ENCODE measurements at places on chromosomes 13 and 19.

DNA sequence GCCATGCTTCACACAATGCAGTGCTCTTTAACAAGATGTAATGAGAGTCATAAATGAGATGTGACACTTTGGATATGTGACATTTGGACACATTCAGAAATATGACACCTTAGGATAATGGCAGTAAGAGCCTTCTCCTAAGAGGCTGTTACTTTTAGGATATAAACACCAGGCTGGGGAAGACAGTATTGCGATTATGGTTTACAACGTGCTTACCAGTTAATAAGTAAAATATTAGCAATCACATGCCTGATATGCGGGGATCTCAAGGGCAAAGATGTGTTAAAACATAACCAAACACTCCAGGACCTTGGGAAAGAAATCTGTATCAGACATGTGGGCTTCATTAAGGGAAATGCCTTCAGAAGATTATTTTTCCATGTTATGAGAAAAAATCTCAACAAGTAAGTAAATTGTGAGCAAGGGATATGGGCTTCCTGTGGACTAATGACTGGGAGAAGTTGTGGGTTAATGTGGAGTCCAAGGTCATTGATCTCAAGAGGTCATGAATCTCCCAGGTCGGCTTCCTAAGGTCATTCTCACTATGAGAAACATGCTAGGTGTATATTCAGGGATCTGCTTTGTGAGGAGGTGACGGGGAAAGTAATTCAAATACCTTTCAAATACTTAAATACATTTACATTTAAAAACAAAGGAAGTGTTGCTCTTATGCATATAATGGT is 105.3 kb downstream of the STARD13 start:
- DNase-seq, result peak; percentile 31

DNA sequence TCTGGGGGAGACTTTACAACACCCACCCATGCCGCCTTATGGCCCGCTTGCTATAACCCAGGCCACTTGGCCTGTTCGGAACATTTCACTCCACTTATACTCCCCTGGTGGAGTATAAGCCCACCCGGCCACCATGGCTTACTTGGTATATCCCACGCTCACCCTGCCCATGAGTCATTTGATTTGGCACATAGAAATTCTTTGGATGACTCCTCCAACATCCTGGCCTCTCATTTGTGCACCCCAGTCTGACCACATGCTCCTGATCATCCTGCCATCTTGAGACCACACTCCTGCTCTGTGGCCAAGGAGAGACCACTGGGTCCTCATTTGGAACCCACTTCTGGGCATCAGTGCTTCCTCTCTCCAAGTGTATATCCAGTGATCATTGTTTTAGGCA is 5.2 kb downstream of the SPACA6 start:
- peak; percentile 26 for DNase-seq

DNA sequence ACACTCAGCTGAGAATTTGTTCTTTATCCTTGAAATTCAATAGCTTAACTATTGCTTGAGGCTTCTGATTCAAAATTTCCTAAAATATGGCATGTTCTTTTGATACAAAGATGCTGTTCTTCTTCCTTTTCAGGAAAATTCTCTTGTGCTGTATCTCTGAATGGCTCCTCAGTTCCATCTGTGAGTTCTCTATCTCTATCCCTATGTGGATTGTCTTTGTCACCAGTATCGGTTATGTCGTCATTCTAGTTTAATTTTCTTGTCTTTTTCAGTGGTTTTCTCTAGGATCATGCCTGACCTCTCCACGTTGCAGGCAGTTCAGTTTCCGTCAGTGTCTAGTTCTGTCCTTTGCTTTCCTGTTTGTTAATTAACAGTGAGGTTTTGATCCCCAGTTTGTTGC is 104.6 kb upstream of the GJB6 start:
- DNase-seq, result no peak

DNA sequence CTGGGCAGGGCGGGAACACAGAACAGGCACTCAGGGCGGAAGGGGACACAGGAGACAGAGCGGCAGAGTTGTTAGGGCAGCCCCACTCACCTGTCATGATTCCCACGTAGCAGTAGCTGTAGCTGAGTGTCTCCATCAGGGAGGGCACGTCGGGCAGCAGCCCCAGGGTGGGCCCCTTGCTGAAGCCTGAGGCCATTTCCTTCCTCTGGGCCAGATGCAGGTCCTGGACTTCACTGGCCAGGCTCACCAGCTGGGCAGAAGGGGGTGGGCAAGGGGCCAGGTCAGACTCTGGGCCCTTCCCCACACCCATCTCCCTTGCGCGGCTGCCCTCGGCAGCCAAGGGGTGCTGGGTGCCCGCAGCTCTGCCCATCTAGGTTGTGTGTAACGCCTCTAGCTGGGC is 5.9 kb downstream of the MBOAT7 start:
- DNase-seq, result no peak

- DNase-seq, result peak; percentile 80
Measured at GRCh38 chr19:10936661-10937084, 8.1 kb downstream of the TIMM29 start.

DNA sequence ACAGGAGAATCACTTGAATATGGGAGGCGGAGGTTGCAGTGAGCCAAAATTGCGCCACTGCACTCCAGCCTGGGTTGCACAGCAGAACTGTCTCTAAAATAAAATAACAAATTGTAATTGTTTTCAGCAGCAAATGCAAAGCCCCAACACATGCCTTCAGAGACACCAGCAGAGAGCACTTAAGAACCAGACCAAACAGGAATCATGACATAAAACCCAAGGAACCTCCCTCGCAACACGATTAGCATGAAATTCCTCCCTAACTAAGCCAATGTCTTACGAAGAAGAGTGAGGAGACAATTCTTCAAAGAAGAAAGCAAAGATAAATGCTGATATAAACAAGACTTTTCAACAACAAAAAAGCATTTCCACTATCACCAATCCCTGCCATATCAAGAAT is 40.1 kb downstream of the PSPC1 start:
- DNase-seq, result no peak

DNA sequence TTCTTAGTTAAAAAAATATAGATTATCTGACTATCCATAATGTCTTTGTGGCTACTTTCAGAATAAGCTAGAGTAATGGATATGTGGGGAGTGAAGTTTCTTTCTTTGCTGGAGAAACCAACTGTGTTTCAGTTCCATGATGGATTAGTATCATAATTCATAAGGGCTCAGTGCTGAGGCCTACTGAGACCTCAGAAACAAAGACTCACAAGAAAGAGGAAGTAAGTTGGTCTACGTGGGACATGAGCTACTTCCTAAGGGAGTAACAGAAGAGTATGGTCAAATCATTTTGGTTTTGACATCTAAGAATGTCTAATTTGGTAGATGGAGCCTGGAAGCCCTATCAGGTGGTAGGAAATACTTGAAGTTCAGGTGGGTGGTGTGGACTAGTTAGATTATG is 99.0 kb upstream of the HTR2A start:
- DNase-seq, result no peak
